Activated CD4-positive, alpha-beta T cell treated with anti-CD3 and anti-CD28 coated beads, Interleukin-2, Interleukin-4, amounts not matched to agents 100 ng/mL and 50 ng/mL, durations not matched to agents 16 hours and 8 hours (primary cell): ENCODE measurements at places on chromosomes 7 and 10.

- no peak for DNase-seq
These were observed 72.8 kb upstream of the NXPH1 start for GRCh38 chr7:8360564-8361153.

DNA sequence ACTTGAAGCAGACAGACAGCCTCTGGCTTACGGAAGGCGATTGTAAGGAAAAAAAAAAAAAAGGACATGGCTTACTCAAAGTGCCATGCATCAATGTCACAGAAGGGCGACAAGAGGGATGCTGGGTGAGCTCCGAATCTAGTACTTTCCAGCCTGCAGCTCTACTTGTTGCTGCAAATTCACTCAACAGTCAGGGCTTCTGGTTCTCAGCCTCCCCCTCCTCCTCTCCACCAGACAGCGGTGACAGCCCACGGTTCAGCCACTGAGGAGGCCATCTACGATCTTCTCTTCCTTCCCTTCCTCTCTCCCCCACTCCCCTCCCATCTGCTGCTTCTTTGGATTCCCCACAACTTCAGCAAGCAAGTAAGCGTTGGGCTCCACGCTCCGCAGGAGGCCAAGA, 63.5 kb downstream of the PRKAG2 start:
- DNase-seq, result no peak

- DNase-seq, result no peak
These were observed 70.2 kb upstream of the GRB10 start for GRCh38 chr7:50852901-50853300.

GRCh38 chr7:98761225-98761624, 108.6 kb downstream of the TMEM130 start:
- DNase-seq, result no peak

DNA sequence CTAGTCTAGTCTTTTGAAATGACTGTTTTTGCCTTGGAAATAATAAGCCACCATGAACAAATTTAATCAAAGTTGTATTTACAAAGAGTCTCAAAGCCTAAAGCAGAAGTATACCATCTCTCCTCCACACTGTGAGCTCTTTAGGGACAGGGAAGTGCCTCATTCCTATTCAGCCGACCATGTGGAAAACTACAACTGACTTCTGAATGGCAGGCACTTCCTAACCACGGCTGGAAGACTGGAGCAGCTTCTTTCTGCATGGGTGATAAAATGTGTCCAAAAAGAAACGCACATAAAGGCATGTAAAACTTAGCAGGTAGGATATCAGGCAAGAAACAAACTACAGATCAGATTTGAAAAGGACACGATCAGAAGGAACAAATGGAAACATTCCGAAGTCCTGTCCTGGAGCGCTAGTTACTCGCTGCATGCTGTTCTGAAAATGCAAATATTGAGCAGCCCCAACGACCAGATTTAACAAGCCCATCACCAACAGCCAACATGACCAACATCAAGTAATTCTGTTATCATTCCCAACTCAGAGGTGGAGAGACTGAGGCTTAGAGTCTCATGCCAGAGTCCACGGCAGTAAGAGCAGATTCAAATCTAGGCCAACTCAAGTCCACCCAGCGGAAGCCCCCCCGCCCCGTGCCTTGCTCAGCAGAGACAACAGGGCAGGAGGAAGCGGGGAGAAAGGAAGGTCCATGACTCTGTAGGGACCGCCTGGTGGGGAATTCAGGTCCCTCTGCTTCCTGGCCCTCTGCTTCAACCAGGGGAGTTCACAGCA, 26.5 kb downstream of the CTBP2 start:
- DNase-seq, result no peak

DNA sequence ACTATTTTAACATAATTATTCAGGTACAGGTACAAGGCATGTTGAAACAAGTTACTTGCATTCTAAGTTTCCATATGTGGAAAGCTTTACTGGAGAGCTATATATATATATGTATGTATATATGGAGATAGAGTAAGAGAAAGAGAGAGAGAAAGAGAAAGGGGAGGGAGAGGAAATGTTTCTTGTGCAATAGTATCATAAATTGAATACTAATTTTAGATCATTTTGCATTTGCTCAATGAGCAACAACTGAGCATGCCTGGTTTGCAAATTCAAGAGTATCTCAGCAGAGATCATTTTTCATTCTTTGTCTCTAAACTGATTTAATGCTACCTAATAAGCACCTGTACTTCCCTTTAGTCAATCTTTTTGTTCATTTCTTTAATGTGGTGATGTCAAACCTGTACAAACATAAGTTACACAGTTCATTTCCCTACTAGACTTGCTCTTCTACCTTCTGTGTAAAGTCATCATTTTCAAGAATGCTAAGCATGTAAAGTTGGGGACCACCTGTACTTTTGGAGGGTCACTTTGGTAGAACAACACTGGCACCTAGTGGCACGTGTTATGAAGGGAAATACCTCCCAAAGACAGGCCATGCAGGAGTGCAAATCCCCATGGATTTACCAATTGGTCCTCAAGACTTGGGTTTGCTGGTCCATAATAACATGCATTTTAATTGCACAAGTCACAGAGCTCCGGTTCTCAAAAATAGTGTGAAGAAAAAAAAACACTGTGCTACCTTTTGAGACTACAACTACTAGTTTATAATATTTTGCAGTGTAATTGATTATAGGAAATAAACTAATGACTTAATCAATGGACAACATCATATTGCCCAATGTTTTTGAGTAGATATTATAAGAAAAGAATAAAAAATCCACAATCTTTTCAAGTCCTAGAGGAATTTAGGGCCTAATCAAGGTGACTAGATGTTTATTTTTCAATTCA, 431.2 kb upstream of the IGFBP3 start:
- DNase-seq, result peak; percentile 2

DNA sequence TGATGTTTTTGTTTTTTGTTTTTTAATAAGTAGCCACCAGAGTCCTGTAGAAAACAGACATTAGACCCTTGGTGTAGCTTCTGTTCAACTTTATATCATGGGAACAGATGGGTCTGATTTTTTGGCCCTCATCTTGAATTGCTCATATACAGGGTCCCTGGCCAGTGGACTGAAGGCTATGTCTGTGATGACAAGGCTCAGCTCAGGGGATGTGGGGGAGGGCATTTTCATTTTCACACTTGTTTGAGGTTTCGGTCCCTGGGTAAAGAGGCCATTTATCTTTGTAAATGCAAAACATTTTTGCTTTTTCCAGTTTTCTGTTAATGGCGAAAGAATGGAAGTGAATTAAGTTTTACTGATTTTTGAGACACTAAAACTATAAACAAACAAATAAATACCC, 257.6 kb upstream of the PHYHIPL start:
- no peak for DNase-seq

DNA sequence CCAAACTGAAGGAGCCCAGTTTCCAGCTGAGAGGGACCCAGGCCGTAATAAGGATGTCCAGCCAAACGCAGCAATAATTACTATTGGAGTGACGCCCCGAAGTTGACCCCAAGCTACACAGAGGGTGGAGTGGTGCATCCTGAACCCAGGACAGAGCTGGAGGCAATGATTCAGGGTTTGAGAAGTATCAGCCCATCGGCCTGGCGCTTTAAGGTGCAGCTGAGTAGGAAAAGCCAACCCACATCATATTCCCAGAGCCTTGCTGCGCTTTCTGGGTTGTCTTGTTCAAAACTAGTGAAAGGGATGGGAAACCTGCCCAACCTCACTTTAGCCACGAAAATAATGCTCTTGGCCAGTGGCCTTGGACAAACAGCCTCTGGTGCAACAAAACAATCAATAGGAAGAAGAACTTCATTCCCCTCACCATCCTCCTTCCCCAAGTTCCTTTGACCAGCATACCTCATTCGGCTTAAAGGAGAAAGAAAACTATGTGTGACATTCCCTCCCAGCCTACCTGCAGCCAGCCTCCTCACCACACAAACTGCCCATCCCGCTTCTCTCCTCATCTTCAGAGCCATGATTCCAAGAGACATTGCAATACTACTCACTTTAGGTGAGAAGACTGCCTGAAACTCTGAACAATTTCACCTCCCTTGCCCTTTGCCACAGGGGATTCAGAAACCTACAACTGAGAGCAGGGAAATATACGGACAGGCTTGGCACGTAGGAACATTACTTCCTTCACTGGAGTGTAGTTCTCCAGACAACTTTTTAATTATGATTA, 217.2 kb upstream of the MKLN1 start:
- no peak for DNase-seq
